D341Med (cell line): ENCODE measurements at places on chromosomes 12 and 14.
A peak's percentile ranks its signal among the peaks of the same experiment; 100 is the strongest.

DNA sequence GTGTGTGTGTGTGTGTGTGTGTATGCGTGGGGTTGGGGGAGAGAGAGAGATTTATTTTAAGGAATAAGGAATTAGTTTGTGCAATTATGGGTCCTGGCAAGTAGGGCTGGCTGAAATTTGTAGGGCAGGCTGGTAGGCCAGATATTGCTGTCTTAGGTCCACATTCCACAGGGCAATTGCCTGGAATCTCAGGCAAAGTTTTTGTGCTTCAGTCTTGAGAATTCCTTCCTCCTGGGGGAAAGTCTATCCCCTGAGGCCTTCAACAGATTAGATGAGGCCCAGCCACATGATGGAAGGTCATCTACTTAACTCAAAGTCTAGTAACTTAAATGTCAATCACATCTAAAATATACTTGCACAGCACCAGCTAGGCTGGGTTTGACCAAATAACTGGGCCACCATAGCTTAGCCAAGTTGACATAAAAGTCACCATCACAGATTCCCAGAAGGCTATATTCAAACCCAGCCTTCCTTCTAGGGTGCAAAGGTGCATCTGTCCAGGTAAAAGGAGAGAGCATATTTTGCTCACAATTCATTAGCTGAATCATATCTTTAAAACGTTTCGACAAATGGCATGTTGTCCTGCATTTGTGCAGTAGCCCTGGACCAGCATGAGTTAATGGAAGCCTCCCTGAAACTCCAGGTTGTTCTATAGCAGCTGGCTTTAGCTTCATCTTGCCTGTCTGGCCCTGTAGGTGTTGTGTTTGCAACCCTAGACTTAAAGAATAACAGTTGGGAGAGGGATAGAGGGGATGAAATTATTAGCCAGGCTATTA lies 63.1 kb downstream of the C14orf132 start:
- no peak for DNase-seq

GRCh38 chr12:130058926-130059472 lies 103.3 kb upstream of the FZD10 start:
- no peak for DNase-seq

DNA sequence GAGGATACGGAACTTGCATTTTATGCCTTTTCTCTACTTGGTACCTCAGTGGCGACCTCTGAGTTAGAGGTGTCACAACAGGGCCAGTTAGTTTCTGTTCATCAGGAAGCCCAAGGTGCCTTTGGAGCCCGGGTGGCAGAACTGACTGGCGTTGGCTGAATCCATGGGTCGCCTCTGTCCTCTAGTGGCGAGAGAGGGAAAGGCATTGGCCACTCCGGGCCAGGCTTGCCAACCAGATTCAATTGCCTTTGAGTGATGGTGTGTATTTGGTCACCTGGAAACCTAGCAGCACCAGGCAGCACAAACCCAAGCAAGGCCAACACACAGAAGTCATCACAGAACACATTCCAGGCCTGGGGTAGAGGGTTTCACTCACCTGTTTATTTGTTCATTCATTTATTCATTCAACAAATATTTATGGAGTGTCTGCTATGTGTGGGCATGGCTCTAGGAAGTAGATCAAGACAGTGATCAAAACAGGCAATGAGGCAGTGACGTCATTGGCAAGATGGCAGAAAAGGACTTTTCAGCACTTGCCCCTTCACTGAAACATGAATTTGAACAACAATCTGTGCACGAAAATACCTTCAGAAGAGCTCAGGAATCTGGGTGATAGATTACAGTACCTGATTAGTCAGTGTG lies 40.5 kb upstream of the KCNA5 start:
- DNase-seq: peak; percentile 85

GRCh38 chr12:57149245-57149900 lies 2.0 kb upstream of the LRP1-AS start:
- no peak for DNase-seq

DNA sequence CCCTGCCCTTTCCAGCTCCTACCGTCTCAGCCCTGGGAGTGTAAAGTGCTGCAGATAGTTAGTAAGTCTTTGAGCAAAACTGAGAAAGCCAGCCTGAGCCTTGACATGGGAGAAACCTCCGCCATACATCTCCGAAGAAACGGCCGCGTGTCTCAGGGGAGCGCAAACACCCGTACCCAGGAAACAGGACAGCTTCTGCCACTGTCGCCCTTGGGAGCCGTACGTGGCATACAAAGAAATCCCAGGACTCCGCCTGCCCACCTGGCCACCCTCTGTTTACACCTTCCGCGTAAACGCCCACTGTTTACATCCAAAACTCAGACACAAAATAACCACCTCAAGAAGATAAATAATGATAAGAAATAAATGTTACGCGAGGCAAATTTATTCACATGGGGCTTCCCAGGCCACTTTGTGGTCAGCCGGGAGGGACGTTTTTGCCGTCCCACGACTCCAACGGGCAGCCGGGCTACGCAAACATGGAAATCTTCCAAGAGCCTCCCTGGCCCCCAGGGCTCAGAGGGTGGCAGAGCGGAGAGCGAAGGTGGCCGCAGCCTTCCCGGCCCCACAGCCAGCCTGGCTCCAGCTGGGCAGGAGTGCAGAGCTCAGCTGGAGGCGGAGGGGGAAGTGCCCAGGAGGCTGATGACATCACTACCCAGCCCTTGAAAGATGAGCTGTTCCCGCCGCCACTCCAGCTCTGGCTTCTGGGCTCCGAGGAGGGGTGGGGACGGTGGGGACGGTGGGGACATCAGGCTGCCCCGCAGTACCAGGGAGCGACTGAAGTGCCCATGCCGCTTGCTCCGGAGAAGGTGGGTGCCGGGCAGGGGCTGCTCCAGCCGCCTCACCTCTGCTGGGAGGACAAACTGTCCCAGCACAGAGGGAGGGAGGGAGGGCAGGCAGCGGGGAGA lies at the start of gene BDKRB2:
Gene BDKRB2 (plus strand): TSS at position 689 of the 908 bp plus-strand sequence. CDS start 32,269 bp downstream, outside the sequence.
- DNase-seq: peak; percentile 58

DNA sequence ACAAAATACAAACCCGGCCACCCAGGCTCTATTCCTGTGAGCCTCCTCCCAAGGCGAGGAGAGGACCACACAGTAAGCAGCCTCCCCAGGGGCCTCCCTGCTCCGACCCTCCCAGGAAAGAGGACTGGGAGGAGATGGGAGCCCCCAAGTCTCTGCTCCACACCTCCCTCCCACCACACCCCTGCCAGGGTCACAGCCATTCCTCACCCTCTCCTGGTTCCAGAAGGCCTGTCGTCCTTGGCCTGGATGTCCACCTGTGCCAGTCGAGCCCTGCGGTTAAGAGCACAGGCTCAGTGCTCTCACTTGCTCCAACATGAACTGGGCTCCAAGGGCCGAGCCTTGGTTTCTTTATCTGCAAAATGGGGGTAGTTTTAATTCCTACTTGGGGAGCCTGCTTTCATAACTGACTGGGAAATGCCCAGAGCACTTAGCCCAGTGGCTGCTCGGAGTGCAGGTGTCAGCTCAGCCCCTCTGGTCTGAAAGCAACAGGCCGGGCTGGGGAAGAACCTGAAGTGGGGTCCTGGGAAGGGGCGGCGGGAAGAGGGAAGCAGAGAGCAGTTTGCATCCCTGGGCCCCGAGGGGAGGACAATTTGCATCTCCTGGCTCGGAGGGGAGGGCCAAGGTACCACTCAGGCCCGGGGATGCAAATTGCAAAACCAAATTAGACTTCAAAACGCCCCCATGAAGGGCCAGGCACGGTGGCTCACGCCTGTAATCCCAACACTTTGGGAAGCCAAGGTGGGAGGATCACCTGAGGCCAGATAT lies 23.6 kb downstream of the TCHP start:
- DNase-seq: no peak

- DNase-seq: no peak
Observed at GRCh38 chr14:36091096-36091495, 85.4 kb downstream of the PTCSC3 start.

DNA sequence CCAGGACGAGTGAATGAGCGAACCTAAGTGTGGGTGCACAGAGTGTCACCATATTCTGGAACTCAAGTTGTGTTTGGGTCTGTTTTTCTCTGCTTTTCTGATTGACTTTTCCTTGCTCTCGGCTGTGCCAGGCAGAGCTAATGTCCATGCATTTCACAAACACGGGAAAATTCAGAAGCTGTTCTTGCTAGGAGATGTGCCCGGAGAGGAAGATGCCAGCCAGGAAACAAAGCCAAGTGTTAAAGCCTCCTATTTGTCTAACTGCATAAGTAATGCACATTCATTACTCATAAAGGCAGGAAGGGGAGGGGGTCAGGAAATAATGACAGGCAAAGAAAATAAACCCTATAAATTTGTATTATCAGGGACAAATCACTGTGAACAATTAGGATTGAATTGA lies 250.4 kb upstream of the SFSWAP start:
- DNase-seq: no peak

DNA sequence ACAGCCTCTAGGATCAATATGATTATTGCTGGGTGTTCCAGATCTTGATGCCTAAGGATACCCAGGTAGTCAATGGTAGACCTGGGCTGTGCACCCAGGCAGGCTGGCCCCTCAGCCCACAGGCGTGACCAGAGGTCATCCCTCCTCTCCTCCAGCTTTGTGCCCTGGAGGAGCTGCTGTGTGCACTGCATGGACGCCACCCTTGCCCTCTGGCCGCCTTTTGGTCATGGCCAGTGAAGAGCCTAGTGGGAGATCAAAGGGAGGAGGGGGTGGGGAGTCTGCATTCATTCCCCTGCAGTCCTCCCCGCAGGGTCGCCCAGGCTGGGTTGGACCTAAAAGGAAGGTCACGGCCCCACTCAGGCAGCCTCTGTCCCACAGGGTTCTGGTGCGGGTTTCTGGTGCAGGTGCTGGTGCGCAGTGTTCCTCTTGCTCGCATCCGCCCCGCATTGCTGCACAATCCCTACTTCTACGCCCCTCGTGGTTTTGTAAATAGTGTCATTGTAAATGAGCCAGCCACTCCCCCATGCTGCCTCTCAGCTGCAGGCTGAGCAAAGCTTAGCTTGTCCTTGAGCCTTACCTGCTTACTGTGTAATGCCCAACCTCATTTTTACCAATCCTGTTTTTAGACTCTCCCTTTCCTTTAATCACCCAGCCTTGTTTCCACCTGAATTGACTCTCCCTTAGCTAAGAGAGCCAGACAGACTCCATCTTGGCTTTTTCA lies 55.3 kb downstream of the PSMA6 start:
- DNase-seq: peak; percentile 41

DNA sequence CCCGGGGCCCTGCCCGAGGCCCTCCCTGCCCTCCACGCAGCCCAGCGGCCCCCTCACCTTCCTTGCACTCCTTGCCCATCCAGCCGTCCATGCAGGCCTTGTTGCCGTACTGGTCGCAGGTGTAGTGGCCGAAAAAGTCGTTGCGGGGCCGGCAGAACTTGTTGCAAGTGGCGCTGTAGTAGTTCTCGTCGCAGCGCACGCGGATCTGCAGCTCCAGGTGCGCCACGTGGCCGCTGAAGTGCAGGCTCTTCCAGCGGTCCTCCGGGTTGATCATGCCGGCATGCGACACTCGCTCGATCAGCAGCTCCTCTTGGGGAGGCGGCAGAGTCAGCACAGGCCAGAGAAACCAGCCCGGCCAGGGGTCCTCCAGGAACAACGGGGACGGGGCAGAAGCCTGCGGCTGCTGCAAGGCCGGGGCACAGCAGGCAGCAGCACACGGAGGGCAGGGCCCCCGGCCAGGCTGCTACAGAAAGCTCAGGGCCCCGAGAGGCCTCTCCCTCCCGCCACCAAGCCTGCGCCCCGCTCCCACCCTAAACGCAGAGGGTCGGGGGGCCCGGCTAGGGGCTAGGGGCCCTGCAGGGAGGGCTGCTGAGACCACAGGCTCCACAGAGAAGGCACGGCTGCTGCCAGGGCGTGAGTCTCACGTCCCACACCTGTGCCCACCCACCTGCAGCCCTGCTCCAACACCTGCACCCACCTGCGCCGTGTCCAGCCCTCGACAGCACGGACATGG lies 12.7 kb downstream of the JAG2 start:
- no peak for DNase-seq

GRCh38 chr14:61188978-61189808 lies 91.9 kb downstream of the TMEM30B start:
- peak; percentile 82 for DNase-seq

- DNase-seq: no peak
Observed at GRCh38 chr14:52402812-52403526, 88.9 kb downstream of the PTGER2 start.

- DNase-seq: no peak
Observed at GRCh38 chr14:34147461-34147860, 196.6 kb upstream of the EGLN3 start.

DNA sequence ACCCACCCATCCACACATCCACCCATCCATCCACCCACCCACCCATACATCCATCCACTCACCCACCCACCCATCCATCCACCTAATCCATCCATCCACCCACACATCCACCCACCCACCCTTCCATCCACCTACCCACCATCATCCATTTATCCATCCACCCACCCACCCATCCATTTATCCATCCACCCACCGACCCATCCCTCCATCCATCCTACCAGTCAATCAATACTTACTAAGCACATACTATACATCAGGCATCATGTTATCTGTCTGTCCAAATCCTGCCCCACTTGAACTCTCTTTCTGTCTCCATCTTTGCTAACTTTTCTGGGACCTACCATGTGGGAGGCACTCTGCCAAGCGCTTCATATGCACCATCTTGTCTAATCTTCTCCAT lies 15.4 kb downstream of the GALNT9 start:
- no peak for DNase-seq

- no peak for DNase-seq
Observed at GRCh38 chr14:50063876-50064420, 52.4 kb downstream of the VCPKMT start.

GRCh38 chr14:73713803-73714655 lies at the start of gene PNMA1:
TSS of gene PNMA1 (minus strand) at chr14:73714384. CDS start at chr14:73713639, 745 bp downstream.
- peak; percentile 98 for DNase-seq

- DNase-seq: no peak
Observed at GRCh38 chr12:67645126-67645525, 3.4 kb upstream of the DYRK2 start.

DNA sequence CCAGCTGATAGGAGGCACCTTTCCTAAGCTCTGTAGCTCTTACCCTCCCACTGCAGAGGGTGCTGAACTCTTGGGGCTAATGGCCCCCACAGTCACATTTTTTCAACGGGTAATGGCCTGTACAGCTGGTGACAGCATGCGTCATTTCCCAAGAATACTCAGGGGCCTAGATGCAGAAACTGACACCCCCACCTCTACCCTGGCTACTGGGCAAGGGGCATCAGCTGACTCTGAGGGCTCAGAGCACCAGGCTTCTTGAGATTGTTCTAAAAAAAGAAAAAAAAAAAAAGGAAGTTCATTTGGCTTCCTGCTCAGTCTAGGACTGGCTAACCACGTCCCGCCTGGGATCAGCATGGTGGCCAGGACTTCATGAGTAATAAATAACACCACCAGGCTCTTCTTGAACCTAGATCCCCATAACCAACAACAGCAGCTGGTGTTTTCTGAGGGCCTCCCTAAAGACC lies 35.2 kb downstream of the ZFP36L1 start:
- no peak for DNase-seq

GRCh38 chr14:34275078-34275477 lies 187.0 kb downstream of the SPTSSA start:
- DNase-seq: no peak

DNA sequence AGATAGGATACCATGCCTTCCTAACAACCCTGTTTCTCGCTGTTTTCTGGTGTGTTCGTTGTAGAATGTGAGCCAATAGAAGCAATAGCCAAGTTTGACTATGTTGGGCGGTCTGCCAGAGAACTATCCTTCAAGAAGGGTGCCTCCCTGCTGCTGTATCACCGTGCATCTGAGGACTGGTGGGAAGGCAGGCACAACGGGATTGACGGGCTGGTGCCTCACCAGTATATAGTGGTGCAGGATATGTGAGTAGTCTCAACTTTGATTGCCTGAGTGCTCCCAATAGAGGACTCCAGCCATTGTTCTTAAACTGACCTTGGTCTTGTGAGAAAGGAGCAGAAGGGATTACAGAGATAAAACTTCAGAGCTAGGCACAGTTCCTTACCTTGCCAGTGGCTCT lies 96.2 kb downstream of the KICS2 start:
- DNase-seq: no peak
